Mucosa of descending colon (tissue), 3 donors: ENCODE measurements at places on chromosomes 5 and 9. TPM values are rescaled to one million over a fixed set of nuclear protein-coding genes. Genes with fewer than 3 reads are reported as not detected.

Gene C5orf46
- not detected for total RNA-seq

Gene WNT8A
- not detected for total RNA-seq

Gene CDH6
- total RNA-seq, result 3.2 TPM

DNA sequence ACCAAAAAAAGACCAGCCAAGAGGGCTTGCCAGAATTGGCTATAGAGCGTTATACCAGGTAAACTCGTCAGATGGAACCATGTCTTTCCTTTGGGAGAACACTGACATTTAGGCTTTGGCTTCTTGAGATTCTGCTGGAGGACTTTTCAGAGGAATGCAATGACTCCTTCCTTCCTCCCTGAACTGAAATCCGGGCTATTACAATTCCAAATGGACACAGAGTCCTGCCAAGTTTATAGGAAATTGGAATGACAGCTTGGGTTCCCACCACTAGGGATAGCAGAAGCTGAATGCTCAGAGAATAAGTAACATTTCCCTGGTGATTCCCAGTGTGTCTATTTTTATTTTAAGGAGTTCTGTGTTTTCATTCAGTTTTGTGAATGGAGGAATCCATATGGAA, 143.0 kb downstream of the FGF1 start:
- DNase-seq, result no peak

- no peak for DNase-seq
Observed at GRCh38 chr9:97772145-97772544, 75.0 kb upstream of the XPA start.

DNA sequence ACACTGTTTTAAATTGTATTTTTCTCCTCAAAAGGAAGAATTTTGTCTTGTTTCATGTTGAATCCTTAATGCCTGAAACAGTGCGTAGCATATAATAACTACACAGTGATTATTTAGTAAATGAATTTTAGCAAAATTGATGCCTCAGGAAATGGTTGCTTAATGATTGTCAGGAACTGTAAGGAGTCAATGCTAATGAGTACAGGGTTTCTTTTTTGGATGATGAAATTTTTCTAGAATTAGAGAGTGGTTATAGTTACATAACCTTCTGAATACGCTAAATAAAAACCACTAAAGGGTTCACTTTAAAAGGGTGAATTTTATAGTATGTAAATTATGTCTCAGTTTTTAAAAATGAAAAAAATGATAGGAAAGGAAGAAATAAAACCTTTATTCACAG, 14.9 kb downstream of the FAM151B start:
- DNase-seq, result no peak

GRCh38 chr5:156051972-156052371, 275.0 kb upstream of the SGCD start:
- DNase-seq, result no peak

- DNase-seq, result no peak
Observed at GRCh38 chr9:37302277-37302676, 120.2 kb upstream of the GRHPR start.

DNA sequence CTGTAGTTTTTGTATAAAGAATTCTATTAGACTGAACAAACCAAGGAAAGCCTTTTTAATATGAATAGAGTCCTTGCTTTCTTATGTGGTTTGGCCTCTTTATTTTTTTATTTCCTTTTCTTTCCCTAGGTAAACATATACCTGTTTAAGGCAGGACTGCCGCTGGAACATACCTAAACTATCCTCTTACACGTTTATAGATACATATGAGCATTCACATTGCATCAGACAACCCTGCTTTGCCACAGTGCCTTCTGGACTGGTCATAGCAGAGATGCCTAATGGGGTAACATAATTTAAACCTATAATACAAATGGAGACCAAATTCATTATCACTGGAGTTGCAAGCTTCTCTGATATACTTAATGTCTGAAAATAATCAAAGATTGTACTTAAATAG, 12.5 kb downstream of the GRAMD2B start:
- no peak for DNase-seq
